ENCODE measurements at places on chromosomes 13 and 19. TPM values are rescaled to one million over a fixed set of nuclear protein-coding genes. Genes with fewer than 3 reads are reported as not detected.

Gene ELSPBP1
- not detected for total RNA-seq

Gene CGB2
- not detected for total RNA-seq

Gene GADD45GIP1
- total RNA-seq, result 27.1 TPM

Gene NXNL1
- total RNA-seq, result not detected

Gene PCID2
- 63.7 TPM for total RNA-seq

Gene KPTN
- 4.7 TPM for total RNA-seq

Gene PTGIR
- total RNA-seq, result 0.77 TPM

Gene CGB8
- not detected for total RNA-seq

Gene CEACAM16
- not detected for total RNA-seq

Gene PEAK3
- not detected for total RNA-seq

Gene CDX2
- not detected for total RNA-seq

Gene CYP4F11
- total RNA-seq, result under 0.01 TPM

Gene APLP1
- total RNA-seq, result 11.0 TPM

Gene ATP13A1
- total RNA-seq, result 21.6 TPM

Gene KIR3DL2
- not detected for total RNA-seq

Gene ZNF497
- total RNA-seq, result 0.79 TPM

Gene NOTCH3
- 13.2 TPM for total RNA-seq

Gene MAST1
- total RNA-seq, result 0.95 TPM

Gene ZNF837
- total RNA-seq, result 2.0 TPM

Gene NTN5
- total RNA-seq, result 0.26 TPM

Gene CGB1
- total RNA-seq, result not detected

Gene KIR3DL3
- not detected for total RNA-seq

Gene KLHL1
- not detected for total RNA-seq

Gene ADAMTSL5
- 3.9 TPM for total RNA-seq

Gene VSIG10L
- 0.43 TPM for total RNA-seq

Gene CAPN12
- total RNA-seq, result 0.26 TPM
